Kidney tubule cell (primary cell): ENCODE measurements at places on chromosomes 3 and 15.

- no peak for DNase-seq
Measured at GRCh38 chr3:31671451-31671850, 138.7 kb downstream of the STT3B start.

DNA sequence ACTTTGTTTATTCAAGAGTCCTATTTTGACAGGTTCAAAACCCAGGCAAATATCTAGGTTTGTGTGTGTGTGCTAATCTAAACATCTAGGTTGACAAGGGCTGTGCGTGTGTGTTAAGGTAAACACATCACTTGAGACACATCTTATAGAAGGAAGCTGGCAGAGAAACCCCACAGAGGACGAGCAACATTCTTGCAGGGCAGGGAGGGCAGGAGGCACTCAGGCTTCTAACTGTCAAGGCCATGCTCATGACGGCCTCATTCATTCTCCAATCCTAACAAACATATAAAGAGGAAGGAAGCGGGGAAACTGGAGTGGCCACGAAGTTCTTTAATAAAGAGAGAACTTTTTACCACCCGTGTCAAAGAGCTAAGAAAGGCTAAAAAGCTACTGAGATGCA, 43.4 kb downstream of the SLCO2A1 start:
- DNase-seq = peak; percentile 7

- DNase-seq = peak; percentile 42
Measured at GRCh38 chr3:112769286-112769978, 77.2 kb downstream of the CD200R1L start.

DNA sequence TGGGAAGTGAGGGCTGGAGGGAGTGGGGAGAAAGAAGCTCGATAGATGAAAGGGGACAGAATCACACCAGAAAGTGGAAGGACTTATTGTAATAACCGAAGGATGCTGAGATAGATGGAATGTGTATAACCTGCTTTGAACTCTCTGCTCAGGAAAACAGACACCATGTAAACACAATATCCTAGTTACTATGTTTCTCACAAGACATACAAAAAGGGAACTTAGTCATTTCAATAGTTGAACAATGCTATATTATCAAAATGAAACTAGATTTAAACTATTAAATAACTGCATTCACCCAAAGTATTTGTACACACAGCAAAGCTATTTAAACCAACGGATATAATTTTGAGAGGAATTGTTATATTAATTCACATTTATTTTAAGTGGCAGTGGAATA, 108.3 kb upstream of the GADL1 start:
- no peak for DNase-seq

DNA sequence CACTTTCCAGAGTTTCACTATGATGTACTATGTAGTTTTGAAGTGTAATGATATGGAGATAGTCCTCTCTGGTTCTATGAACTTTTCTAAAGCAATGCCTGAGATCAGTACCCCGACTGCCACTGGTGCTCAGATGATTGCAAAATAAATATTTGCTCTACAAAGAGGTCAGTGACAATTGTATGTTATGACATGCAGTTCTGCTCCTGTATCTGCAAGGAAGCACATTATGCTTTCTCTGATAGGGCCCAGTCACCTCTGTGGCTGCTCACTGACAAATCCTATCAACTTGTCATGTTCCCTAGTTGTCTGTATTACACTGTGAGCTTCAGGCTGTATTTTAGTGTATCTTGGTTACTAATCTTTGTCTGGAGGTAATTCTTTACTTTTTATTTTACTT, 362.6 kb downstream of the ROBO1 start:
- DNase-seq = no peak

DNA sequence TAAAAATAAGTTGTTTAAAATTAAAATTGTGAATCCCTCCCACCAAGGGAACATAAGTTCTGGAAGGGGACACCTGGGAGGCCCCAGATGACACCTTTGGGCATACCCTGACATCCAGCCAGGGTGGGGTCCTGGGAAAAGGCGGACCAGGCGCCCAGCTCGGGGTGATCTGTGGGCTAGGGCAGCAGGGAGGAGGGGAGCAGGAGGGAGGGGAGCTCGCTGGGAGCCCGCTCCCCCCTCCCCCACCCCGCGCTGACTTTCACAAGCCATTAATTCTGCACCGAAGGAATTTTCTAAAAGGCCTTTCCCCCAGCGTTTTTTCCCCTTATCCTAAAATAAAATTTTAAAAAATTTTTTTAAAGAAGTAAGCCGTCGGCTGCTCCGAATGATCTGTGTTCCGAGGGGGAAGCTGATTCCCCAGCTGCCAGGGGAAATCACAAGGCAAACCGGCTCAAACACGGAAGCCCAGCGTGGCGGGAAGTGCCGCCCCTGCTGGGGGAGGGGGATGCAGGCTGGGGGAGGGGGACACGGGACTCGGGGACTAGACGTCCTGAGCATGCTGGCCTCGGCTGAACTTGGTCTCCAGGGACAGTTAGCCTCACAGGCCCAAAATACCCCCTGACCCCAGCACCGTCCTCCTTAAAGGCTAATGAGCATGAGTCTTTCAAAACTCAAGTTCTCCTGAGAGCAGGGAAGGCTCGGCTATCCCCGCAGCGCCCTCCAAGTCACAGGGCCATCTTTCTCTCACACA, 13.9 kb downstream of the PLXND1 start:
- no peak for DNase-seq

GRCh38 chr3:115321400-115321805, 174.3 kb upstream of the ZBTB20 start:
- DNase-seq = no peak
